ENCODE measurements at places on chromosomes 5 and 9.

GRCh38 chr9:95764533-95765319 lies 110.8 kb upstream of the ERCC6L2 start:
- no peak for DNase-seq

DNA sequence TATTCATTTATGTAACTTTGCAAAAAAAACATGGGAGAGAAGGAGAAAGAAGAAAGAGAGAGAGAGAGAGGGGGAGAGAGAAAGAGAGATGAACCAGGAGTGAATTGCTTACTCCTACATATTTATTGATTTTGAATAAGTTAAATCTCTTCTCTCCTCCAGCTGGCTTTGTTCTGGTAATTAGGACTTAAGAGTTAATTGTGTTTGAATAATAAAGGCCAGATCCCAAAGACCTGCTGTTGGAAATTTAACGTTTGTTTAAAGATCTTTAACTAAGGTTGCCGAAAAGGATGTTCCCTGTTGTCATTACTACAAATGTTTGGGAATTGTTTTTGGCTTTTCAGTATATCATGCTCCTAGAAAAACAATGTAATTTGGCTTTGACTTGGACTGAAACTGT lies 473.0 kb downstream of the TUSC1 start:
- no peak for DNase-seq

DNA sequence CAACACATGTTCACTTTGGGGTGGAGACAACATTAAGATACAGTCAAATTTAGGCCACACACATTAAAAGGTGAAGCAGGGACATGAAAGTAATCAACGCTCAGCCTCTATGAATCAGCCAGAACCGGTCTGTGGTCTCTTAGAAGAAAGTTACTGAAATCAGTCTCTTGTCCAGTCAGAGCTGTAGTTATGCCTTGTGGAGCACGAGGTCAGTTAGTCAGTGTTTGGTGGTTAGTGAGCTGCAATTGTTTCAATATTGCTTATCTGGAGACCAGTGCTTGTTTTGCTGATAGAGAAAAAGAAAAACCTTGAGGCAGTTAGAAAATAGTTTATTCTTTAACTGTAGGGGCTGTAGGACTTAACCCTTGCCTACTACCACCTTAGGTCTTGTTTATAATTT lies 157.8 kb upstream of the RASEF start:
- peak; percentile 30 for DNase-seq

- no peak for DNase-seq
These were observed 32.8 kb upstream of the CPEB4 start for GRCh38 chr5:173855162-173855994.

GRCh38 chr5:132829742-132830435 lies 558 bp downstream of the SHROOM1 start:
- DNase-seq = no peak

DNA sequence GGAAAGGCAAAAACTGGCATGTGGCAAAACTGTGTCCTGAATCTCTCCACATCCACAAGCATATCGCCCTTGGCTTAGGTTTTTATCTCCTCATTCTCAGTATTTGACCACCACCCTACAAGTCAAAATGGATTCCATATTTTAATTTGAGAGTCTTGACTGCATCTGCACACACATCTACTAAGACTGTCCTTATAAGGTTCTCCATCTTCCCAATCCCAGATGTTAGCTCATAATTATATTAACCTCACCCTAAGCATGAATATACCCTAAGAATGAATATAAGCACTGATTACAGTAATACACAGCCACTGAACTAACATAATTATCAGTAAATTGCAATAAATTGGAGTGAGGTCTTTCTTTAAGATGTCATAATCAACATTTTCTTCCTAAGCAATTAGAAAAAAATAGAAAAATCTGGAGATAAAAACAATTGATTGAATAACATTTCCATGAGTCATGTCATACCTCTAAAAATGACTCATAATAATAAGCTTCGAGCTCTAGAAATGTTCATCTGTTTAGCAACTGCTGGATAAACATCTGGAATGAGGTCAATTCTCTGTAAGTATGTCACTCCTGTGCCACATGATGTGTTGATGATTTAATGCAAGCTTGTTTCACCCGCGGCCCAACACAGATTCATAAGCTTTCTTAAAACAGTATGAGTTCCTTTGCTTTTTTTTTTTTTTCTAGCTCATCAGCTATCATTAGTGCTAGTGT lies 39.9 kb upstream of the PAM start:
- DNase-seq = peak; percentile 60

DNA sequence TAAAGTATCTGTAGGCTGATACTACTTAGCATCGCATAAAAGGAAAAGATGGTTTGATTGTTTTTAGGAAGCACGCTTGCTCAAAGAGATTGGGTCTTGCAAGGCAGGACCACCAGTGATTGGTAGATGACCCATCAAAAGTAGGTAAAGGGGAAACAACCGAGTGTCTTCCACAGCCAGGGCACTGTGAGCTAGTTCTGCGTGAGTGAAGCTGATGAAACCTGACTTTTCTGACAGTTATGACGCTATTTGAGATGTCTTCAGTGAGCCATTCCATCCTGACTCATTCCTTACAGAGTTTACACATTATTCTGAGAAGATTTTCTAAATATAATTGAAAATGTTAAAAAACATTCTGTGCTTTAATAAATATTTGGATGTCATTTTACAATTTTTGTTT lies 49.7 kb downstream of the BASP1 start:
- no peak for DNase-seq

GRCh38 chr9:131721076-131721475 lies 18.8 kb downstream of the RAPGEF1 start:
- no peak for DNase-seq

DNA sequence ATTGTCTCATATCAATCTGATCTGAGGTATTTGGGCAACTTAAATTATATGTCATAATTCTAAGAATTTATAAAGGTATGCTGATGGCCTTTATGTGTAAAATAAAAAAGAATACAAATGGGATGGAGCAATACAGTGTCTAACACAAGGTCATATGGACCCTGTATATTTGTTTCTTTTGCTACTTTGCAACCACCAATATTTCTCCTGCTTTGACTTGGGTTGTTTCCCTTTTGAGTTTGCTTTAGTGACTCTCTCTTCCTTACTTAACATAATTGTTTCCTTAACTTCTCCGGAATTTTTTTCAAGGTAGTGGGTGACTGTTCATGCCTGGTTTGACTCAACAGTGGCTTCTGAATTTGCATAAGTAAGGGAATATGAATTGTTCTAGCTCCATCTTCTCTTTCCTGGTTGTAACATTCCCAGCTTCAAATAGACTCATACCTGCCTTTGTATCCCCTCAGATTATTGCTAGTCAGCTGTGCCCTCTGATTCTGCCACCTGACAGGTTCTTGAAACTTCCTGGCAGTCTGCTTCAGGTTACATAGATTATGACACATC lies 30.2 kb upstream of the ANXA1 start:
- no peak for DNase-seq

DNA sequence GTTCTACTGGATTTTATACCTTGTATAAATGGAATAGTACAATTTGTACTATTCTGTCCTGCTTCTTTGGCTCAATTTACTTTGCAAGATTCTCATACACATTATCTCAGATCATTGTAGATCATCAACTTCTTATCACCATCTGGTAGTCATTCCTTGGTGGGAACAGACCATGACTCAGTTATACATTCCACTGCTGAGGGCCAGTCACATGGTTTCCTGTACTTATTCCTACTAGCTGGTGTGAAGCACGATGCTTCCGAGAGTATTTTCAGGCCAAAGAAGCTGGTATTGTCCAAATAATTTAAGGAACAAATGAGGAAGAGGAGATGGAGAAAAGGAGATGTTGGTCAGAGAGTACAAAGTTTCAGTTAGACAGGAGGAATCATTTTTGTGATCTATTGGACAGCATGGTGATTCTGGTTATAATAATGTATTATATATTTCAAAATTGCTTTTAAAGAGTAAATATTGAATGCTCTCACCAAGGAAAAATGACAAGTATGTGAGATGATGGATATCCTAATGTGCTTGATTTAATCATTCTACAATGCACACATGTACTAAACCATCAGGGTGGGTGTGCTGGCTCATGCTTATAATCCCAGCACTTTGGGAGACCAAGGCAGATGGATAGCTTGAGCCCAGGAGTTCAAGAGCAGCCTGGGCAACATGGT lies 124.1 kb downstream of the SYK start:
- DNase-seq = peak; percentile 67

DNA sequence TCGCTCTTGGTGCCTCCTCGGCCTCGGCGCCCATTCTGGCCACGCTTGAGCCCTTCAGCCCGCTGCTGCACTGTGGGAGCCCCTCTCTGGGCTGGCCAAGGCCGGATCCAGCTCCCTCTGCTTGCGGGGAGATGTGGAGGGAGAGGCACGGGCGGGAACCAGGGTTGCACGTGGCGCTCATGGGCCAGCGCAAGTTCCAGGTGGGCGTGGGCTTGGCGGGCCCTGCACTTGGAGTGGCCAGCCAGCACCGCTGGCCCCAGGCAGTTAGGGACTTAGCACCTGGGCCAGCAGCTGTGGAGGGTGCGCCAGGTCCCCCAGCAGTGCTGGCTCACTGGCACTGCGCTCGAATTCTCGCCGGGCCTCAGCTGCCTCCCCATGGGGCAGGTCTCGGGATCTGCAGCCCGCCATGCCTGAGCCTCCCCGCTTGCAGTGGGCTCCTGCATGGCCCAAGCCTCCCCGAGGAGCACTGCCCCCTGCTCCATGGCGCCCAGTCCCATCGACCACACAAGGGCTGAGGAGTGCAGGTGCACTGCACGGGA lies 106.4 kb downstream of the SMC2 start:
- DNase-seq = no peak

DNA sequence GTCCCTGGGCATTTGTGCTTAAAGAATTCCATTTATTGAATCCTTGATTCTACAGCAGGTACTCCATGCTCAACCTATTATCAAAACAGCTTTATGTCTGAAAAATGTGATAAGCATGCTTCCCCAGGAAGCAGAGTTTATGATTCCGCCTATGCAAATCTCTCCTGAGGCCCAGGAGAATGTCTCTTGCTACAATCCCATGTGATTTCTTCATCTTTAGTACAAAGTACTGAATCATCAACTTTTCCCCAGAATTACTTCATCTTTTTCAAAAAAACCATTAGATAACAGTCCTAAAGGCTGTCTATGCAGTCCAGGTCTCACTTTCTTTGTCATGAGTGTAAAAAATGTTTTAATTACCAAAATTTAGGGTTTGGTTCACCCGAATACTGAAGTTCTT lies 130.2 kb upstream of the ADAMTSL1 start:
- peak; percentile 38 for DNase-seq

- DNase-seq = peak; percentile 37
These were observed 41.0 kb upstream of the ANGPTL2 start for GRCh38 chr9:127163409-127163808.
